ENCODE measurements at places on chromosomes 3 and 15. TPM values are rescaled to one million over a fixed set of nuclear protein-coding genes. Genes with fewer than 3 reads are reported as not detected.

RASGRF1 gene
- 1.1 TPM for total RNA-seq

DNA sequence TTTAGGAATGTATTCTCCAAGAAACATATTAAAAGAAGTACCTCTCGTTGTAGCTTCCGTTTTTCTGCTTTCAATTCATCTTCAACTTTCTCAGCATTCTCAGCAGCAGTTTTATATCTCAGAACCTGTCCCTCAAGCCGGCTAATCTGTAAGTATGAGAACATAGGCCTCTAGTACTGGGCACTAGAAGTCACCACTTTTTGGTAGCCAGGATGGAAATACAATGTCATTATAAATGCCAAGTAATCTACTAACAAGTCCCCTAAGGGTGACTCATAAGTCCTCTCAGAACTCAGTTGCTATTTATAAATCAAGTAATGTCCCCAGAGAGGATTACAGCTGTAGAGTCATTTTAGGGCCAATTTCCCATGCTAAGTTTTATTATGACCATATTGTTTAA is 61.1 kb downstream of the MLH1 start:
- no peaks in the 10 kb centered on the region for H3K4me1 ChIP-seq
- H3K27me3 ChIP-seq: no peaks in the 10 kb centered on the region

GRCh38 chr3:130826516-130827182 is 67.2 kb upstream of the ATP2C1 start:
- no peak overlapping the region for H3K4me3 ChIP-seq
- no peaks in the 10 kb centered on the region for H3K4me1 ChIP-seq

DNA sequence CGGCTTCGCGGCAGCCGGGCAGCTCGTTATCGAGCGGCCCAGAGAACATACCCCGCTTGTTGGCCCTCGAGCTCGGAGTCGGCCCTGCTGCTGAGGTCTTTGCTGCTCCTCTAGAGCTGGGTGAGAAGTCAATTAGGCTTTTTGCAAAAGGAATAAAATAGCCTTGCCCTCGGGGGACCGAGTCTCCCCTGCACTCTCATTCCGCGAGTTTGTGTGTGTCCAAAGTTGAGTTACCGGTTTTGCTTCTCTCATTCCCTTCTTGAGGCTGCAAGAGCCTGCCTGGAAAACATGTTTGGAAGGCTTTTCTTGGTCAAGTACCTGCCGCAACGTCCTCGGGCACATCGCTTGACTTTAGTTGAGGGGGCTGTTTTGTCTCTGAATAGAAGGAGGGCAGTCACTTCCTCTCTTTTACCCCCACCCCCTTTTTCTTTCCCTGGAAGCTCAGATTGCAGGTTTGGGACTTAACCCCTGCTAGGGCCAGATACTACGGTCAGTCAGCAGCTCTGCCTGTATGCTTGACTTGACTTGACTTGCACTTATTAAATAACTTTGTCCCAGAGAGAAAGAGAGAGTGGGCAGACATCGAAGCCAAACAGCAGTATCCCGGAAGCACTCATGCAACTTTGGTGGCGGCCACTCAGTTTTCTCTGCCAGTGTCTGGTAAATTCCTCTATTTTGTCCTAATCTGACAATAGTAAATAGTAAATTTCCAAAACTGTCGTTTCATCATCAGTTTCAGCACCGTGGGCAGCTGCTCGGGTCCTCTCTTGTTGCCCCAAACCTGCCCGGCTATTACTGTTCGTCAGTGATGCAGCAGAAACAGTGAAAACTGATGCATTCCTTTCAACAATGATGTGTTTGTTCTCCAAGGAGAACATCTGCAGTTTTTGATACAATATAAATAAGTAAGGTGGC is 609 bp downstream of the RNF13 start:
- no peaks in the 10 kb centered on the region for H3K36me3 ChIP-seq
- no peaks in the 10 kb centered on the region for H3K27me3 ChIP-seq
- H3K27ac ChIP-seq: peak overlapping the region; percentile 93
- peak overlapping the region; percentile 80 for H3K4me3 ChIP-seq

GRCh38 chr3:119880966-119881365 is 99.1 kb downstream of the NR1I2 start:
- H3K27ac ChIP-seq: no peak overlapping the region
- H3K36me3 ChIP-seq: no peaks in the 10 kb centered on the region
- no peaks in the 10 kb centered on the region for H3K27me3 ChIP-seq
- no peak overlapping the region for H3K4me3 ChIP-seq

GRCh38 chr15:82231842-82232241 is 30.7 kb downstream of the EFL1 start:
- no peak overlapping the region for H3K27ac ChIP-seq
- DNase-seq: no peak
- H3K36me3 ChIP-seq: peaks cover 2% of the 10 kb centered on the region
- H3K27me3 ChIP-seq: no peaks in the 10 kb centered on the region

GRCh38 chr3:16884748-16885592 is at the start of gene PLCL2:
Gene PLCL2, plus strand, starts transcription at chr3:16884955. Its CDS starts 85 bp downstream, at chr3:16885040.
- H3K36me3 ChIP-seq: no peaks in the 10 kb centered on the region
- H3K27ac ChIP-seq: peak within 1 kb of the TSS; percentile 93
- peak within 1 kb of the TSS; percentile 94 for H3K4me3 ChIP-seq
- peaks cover 5% of the 10 kb centered on the region for H3K4me1 ChIP-seq
- H3K27me3 ChIP-seq: no peaks in the 10 kb centered on the region
